ENCODE measurements at places on chromosomes 12 and 14.

GRCh38 chr14:71471634-71472355 lies 460.4 kb upstream of the RGS6 start:
- no peak for DNase-seq

GRCh38 chr12:128806573-128806972 lies 17.2 kb downstream of the SLC15A4 start:
- DNase-seq, result no peak

DNA sequence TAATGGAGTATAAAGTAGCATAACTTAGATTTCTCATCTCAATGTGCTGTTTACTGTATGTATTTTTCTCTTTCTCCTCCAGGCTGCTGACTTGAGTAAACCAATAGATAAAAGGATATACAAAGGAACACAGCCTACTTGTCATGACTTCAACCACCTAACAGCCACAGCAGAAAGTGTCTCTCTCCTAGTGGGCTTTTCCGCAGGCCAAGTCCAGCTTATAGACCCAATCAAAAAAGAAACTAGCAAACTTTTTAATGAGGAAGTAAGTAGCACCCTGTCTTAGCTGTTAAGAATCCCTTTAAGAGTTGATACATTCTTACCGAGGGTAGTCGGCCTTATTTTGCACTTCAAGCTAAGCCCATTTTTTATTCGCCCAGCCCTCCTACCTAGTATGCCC lies 55.2 kb downstream of the WDR20 start:
- no peak for DNase-seq

- DNase-seq, result no peak
Observed at GRCh38 chr12:10891937-10892336, 7.9 kb upstream of the PRH1 start.

- no peak for DNase-seq
Observed at GRCh38 chr14:95184413-95184790, 27.1 kb upstream of the DICER1 start.

DNA sequence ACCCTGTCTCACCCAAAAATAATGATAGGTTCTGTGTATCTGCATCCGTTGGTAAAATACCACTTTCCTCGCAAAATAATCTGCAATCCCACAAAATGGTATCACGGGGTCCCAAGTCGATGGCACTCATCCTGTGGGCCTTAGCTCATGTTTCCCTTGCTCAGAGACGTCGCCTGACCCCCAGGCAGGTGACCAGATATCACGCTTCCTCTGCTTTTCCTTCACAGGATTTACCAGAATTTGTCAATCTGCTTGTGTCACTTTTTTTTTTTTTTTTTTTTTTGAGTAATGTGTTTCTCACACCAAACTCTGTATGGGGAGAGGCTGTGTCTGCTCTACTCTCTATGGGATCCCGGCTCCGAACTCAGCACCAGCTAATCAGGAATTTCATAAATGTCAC lies 162.7 kb downstream of the PRKCH start:
- no peak for DNase-seq

DNA sequence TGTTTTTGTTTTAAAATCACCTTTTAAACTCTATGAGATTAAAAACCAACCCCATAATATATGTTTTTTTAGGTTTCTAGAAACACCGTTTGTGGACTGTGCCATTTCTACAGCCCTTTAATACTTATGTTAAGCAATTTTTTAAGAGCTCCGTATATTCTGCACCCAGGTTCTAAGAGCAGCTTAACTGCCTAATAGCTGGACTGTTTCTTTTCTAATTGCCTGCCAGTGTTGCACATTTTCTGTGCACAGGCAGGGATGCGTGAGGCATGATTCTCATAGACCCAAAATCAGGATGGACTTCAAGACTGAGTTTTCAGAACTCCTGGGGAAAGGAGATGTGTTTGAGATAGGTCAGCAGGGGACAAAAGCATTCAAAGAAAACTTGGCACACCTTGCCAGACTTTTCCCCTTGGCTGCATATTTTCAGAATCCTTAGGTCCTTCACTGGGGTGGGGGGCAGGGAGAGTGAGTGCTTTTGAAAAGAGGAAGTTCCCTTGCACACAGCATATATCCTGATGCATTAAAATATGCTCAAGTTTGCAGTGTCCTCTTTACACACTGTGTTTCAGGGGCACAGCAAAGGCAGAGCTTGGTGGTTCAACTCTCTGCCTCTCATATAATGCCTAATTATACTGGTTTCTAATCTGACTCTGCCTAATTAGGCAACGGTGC lies 27.9 kb downstream of the TMEM30B start:
- DNase-seq, result no peak

GRCh38 chr14:104587641-104588040 lies 8.1 kb downstream of the C14orf180 start:
- DNase-seq, result no peak

- DNase-seq, result no peak
Observed at GRCh38 chr14:103629503-103630121, 601 bp downstream of the KLC1 start.

DNA sequence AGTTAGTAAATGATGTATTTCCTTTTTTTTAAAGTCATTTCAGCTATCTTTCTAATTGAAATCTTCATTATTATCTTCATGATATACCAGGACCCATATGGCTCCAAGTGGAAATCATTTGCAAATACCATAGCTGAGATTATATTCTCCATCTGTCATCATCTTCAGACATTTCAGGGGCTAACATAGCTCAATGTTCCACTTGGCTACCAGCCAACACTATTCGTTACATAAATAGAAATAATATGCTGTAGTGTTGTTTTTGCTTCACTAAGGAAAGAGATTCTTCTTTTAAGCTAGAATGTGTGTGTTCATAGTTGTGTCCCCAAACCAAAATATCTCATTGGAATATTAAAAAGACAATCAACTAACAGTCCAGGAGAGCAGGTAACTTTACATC lies 225.1 kb downstream of the DIO2 start:
- no peak for DNase-seq
